EH (cell line): ENCODE measurements at places on chromosomes 2 and 18.

DNA sequence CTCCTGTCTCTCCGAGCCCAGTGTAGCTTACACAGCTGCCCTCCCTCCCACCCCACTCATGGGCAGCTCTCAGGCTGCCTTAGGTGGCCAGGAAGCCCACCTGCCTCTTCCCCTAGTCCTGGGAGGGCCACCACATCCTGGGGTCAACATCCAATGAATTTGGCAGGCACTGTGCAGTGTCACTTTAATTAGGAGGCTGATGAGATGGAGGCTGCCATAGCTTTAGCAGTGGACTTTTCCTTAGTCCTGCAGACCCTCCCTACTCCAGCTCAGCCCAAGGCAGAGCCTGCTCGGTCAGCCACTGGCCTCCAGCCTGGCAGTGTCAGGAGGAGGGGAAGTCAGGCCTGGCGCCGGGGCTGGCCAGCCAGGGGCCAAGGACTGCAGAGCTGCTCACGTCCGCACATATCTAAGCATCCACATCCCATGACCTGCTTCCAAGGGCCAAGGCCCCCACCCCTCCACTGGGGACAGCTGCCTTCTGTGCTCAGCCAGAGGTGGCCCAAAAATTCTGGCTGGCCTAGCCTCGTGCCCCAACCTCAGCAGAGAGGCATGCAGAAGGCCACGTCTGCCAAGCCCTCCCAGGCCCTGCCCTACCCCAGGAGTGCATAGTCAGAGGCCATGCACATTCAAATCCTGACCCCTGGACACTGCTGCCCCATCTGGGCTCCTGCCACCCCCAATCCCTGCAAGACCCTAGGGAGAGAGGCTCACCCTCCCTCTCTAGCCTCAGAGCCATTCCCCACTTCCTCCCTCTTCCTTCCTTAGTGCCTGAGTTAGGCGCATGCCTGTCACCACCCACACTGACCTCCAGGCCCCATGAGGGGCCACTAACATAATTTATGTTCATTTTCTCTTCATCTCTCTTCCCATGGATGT lies 33.1 kb downstream of the ADRA2B start:
- DNase-seq, result no peak

- no peak for DNase-seq
Measured at GRCh38 chr2:128589681-128590080, 271.0 kb upstream of the HS6ST1 start.

DNA sequence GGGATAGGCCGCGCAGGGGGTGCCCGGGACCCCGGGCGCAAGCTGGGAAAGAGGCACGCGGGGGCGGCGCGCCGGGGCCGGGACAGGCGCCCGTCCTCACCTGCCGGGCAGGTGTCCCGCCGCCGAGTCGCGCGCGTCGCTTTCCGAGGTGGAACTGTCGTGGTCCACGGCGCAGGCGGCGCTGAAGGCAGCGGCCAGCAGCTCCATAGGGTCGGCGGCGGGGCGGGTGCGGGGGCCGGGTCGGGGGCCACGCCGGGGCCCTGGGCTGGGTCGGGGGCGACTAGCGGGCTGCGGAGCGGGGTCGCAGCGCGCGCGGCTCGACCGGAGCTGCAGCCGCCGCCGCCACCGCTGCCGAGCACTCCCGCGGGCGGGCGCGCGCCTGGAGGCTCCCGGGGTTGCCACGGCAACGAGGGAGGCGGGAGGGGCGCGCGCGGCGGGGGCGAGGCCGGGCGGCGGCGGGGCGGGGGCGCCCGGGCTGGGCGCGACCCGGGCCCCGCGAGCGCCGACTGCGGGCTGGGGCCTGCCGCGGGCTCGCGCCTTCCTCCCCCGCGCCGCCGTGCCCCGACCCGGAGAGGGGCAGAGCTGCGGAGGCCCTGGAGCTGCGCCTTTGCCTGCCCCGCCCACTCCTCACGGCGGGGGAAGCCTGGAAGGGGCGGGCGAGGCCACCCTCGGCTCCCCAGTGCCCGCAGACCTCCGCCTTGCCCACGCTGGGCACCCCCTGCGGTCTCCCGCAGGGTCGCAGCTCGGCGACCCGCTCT lies 57.9 kb downstream of the SNORC start:
- no peak for DNase-seq

DNA sequence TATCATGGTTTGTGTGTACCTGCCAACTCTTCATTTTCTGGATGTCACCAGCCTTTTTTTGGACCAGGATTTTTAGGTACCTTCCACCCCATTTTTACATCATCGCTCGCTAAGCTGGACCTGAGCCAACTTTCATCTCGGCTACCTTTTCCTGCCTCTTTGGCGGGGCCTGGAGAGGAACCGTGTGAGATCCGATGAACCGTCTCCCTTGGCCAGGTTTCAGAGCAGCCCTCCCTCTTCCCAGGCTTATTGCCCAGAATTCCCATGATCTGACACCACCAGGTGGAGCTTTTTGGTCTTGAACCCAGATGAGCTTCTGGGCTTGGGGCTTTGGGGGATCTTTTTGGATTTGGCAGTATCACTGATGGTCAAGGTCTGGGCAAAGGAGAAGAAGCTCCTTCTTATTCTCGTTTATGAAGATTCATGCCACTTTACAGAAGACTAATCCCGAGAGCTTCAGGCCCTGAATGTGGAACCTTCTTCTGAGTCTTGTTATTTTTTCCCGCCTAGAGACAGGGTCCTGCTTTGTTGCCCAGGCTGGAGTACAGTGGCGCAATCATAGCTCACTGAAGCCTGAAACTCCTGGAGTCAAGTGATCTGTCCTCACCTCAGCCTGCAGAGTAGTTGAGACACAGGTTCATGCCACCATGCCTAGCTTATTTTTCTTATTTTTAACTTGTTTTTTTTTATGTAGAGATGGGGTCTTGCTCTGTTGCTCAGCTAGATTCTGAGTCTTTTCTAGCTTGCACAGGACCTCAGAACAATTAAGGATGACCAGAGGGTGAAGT lies 50.4 kb downstream of the GATA6 start:
- no peak for DNase-seq

GRCh38 chr2:191166756-191167445 lies 16.1 kb upstream of the STAT4 start:
- no peak for DNase-seq

DNA sequence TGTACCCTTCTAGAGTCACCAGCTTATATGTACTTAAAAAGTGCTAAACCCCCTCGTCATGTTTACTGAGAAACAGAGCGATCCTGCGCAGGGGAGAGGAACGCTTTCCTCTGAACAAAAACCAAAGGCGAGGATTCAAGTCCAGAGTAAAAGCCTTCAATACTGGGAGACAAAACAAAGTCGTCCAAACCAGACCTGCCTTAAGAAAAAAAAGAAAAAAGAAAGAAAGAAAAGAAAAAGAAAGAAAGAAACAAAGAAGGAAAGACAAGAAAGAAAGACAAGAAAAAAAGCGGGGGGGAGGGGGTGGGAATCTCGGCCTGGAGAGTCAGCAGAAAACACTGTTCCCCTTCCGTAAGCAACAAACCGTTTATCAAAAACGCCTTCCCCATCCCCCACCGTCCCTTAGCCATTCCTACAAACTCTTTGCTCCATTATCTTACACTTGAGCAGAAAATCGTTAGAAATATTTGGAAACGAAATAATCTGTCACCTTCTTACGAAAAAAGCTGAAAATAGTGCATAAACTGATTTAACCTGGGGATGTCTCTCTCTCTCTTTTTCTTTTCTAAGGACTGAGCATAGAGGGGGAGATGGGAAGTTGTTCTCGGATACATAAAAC lies 3.3 kb downstream of the PTGR3 start:
- peak; percentile 63 for DNase-seq

DNA sequence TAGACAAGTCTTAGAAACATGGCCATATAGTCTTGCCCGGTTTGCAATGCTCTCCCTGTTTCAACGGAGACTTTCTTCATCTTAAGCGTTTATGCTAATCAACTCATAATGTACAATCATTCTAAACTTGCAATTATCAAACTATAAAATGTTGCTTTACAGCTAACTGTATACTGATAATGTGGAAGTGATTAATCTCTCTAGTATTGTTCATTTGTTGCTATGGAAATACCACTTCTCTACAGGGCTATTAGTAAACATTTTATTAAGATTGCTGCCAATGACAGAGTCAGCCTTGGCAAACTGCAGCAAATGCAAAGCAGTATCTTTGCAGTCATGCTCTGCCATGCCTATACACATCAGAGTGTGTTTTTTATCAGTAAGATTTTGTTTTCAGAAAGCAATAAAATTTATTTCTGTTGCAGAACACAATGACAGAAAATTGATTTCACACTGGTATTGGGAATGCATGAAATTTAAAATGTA lies 1201.8 kb upstream of the CDH2 start:
- DNase-seq, result no peak

DNA sequence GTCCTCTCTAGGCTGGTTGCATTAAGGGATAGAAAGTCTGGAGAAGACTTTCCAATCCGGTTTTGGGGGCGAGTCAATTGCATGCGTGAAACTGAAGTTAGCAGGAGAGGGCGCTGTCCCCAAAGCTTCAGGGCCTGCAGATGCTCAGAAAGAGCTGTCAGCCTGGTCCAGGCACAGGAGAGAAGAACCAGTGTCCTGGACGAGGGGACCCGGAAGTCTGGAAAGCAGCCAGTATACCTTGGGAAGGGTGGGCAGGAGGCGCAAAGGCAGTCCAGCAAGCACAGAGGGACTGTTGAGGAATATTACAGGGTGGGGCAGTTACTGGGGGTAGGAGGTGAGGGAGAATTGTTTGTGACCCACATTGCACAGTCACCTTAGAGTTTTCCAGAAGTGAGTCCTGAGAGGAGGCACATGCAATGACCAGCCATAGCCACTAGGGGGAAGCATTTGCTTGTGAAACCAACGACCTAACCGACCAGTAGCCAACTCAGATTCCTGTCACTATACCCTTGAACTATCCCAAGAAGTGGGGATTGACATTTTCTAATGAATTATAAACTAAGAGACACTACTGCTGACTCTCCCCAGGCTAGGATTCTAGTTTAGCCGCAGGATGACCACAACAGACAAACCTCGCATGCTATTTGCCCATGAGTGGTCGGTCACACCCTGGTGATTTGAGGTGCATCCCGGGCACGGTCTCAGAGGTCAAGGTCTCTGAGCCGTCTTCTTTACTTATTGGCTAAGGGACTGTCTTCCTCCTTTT lies 172.8 kb downstream of the RDH14 start:
- DNase-seq, result peak; percentile 80

- no peak for DNase-seq
Measured at GRCh38 chr2:212929971-212930370, 221.4 kb downstream of the IKZF2 start.

GRCh38 chr18:62369129-62369644 lies 44.1 kb downstream of the TNFRSF11A start:
- DNase-seq, result no peak

GRCh38 chr18:63700501-63700900 lies 2.3 kb upstream of the SERPINB11 start:
- DNase-seq, result no peak
